ENCODE measurements at places on chromosomes 1 and 21.

DNA sequence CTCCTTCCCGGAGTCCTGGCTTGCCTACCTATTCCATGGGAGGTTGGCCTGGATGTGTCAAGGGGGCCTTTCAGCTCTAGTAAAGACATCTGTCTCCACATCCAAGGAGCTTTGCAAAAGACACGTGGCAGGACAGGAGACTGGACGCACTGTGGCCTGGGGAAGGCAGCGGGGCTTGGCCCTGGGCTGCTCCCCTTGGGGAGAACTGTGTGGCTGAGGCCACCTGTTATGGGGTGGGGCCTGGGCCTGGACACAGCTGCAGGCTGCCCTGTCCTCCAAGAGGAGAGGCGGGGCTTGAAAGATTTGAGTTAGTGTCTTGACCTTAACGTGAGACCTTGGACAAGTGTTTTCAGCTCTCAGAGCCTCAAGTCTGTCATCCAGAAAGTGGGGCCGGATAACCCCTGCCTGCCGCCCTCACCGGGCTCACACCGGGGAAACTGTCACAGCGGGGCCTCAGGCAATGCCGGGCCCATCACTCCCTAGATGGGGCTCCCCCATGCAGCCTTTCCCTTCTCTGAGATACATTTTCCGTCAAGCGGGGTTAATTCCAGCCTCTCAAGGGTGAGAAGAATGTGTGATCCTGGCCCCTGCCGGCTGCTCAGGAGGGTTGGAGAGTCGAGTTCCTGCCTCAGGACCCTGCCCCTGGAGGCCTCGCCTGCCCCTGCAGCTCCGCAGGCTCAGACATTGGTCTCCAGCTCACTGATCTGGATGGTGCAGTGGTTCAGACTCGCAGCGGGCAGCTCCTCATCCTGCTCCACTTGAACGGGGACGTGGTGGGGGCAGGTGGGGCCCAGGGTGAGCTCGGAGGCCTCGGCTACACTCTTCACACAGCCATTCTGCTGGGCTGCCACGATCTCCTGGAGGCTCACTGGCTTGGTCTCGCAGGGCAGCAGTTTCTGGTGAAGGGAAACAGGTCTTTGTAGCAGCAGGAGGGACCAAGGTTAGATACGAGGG lies 25.6 kb downstream of the PODN start:
- no peak for DNase-seq

DNA sequence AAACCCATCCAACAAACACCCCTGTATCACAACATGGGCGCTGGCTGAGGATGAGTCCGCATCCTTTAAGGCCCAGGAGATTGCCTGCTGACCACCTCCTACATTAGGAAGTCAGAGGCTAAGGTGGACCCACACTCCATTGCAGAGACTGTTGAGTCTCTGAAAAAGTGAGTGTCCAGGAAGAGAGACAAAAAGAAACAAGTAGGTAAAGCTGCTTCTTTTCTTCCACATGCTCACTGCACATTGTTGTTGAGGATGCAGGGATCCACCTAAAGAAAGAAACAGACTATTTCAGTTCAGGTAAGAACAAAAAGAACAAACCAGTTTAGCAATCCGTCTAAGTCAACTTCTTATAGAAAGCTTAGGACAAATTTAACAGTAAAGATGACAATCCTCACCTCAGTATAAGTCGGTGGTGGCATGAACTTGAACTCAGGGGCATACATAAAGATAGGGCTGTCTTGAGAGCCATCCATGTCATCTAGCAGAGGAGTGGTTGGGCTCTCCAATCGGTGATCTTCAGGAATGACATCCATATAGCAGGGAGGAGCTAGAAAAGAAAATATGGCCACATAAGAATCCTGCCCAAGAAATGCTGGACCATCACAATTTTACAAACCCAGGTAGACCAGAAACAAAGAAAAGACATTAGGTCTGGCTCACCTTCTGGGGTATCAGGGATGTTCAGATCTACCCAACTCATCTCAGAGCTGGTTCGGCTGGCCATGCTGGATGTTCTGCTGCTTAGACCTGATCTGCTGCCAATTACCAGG lies 2.6 kb downstream of the TXNIP start:
- no peak for DNase-seq

- no peak for DNase-seq
These were observed 22.1 kb downstream of the NME7 start for GRCh38 chr1:169345511-169345910.

- no peak for DNase-seq
These were observed 5.9 kb downstream of the LHX9 start for GRCh38 chr1:197923038-197923437.

DNA sequence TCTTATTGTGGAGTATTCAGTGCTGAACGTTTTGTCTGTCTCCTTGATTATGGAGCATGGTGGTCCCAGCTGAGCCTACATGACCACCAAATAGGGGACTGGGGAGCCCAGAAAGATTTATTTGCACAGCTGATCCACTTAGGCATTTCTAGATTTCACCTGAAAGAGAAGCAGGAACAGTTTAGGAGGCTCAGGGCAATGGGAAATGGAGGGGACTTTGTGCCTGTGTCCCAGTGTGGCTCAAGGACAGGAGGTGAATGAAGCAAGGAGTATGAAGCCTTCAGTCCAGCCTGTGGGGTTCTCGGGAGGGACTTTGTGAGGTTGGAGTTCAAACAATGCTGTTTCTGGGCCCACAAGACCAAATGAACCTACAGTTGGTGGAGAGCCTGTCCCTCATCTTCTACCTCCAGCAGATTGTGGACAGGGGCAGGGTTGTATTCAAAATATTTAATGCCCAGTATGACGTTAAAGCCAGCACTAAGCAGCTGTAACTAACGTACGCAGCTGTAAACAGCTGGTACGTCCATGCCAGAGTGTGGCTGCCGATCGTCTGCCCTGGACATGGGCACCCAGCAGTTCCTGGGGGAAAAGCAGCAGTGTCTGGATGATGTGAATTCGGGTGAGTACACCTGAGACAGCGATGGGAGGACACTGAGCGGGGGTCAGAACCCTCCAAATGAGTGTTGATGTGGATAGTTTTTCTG lies 164.9 kb upstream of the RAB4A start:
- DNase-seq: no peak

GRCh38 chr1:201264072-201264471 lies 19.2 kb upstream of the PKP1 start:
- DNase-seq: no peak

- no peak for DNase-seq
These were observed 189.0 kb downstream of the PLPP3 start for GRCh38 chr1:56390232-56390867.

GRCh38 chr1:62045574-62045973 lies 149.1 kb upstream of the L1TD1 start:
- no peak for DNase-seq

- DNase-seq: no peak
These were observed 95.9 kb downstream of the DDX20 start for GRCh38 chr1:111851552-111851951.

DNA sequence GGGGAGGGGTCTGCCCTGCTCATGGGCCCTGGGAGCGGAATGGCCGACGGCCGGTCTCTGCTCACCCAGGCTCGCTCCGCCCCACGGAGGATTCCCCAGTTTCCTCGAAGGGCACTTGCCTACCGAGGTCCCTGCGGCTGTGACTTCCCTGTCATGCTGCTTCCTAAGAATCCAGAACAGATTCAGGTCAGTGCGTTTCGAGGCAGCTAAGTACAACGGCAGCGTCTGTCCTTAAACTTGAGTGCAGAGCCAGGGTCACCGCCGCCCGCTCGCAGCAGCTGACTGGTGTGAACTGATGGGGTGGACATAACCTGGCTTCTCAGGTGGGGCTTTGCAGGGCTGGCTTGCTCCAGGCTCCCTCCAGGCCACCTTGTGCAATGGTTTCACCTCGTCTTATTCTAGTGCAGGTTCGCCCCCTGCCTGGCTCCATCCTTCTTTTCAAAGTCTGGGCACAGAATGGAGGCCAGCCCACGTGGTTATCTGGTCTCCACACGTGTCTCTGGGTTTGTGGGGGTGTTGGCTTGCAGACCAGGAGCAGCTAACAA lies 7.6 kb upstream of the C1orf174 start:
- no peak for DNase-seq

DNA sequence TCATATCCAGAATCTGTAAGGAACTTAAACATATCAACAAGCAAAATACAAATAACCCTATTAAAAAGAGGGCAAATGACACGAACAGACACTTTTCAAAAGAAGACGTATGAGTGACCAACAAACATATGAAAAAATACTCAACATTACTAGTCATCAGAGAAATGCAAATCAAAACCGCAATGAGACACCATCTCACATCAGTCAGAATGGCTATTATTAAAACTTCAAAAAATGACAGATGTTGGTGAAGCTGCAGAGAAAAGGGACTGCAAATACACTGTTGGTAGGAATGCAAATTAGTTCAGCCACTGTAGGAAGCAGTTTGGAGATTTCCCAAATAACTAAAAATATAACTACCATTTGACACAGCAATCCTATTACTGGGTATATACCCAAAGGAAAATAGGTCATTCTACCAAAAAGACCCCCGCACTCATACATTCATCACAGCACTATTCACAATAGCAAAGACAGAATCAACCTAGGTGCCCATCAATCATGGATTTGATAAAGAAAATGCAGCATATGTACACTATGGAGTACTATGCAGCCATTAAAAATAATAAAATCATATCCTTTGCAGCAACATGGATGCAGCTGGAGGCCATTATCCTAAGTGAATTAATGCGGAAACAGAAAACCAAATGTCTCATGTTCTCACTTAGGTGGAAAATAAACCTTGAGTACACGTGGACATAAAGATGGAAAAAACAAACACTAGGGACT lies 230.1 kb upstream of the RAB4A start:
- DNase-seq: no peak
